Globus pallidus (tissue), 1 donor: ENCODE measurements at places on chromosomes 5 and 9.

GRCh38 chr5:92640340-92640739 is 940.7 kb downstream of the NR2F1-AS1 start:
- peak; percentile 14 for DNase-seq

DNA sequence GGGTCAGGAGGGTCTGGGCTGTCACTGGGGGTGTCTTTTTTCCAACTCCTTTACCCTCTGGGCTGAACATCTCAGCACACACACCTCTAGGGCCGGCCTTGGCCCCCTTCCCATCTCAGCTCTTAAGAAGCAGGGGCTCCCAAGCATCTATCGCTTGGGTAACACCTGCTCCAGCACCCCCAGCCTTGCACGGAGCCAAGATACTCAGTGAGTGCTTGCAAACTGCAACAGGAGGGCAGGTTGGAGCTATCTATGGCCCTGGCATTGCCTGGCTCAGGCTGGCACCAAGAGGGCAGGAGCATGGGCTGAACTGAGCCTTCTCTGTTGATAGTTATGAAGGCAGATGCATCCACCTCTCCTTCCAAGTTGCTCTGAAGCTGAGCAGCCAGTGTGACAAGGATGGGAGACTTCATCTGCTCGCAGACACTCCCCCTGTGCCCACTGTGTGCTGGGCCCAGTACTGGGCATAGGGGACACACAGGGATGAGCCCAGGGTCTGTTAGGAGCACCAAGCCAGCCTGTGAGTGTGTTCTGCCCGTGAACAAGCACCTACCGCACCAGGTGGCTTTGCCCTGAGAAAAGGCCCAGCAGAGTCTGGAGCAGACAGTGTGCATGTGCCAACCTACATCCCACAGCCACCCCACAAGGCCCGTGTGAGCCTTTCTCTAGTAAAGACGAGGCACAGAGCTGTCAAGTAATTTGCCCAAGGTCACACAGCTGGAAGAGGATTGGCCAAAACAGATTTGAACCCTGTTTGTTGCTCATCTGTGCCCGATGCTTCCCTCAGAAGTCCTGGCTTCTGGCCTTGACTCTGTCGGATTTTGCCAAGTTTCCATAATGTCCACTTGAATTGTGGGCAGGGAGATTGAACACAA is 58.2 kb downstream of the PHF2 start:
- DNase-seq, result peak; percentile 47

DNA sequence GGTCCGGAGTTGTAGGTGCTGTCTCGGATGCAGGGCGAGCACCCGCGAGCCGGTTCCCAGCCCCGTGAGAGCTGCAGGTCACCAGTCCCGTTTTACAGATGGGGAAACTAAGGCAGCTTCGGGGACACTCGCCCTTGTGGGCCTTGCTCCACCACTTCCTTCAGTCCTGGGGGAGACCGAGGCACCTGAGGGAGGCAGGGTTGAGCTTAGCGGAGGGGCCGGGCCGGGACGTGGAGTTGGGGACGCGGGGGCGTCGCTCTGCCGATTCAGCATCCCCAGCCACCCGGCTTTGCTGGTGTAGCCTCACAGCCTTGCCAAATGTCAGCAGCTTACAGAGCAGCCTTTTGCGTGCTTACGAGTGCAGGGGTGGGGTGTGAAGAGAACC is 530 bp downstream of the BBLN start:
- DNase-seq, result no peak

GRCh38 chr5:2761921-2762488 is 10.5 kb upstream of the IRX2 start:
- no peak for DNase-seq

DNA sequence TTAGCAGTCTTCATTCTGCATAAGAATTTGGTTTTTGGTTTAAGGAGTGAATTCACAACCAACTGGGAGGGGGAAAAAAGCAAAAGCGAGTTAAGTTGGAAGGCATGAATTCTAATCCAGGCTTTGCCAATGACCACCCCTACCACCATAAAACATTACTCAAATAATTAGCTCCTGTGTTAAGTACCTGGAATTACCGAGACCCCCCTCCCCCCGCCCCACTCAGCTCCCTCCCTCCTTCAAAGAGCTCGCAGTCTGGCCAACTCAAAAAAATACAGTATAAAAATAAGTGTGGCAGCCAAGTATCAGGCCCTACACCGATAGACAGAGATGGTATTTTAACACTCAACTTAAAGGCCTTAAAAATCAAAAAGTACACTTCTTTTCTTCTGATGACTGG is 492 bp downstream of the ATG12 start:
- DNase-seq, result no peak

DNA sequence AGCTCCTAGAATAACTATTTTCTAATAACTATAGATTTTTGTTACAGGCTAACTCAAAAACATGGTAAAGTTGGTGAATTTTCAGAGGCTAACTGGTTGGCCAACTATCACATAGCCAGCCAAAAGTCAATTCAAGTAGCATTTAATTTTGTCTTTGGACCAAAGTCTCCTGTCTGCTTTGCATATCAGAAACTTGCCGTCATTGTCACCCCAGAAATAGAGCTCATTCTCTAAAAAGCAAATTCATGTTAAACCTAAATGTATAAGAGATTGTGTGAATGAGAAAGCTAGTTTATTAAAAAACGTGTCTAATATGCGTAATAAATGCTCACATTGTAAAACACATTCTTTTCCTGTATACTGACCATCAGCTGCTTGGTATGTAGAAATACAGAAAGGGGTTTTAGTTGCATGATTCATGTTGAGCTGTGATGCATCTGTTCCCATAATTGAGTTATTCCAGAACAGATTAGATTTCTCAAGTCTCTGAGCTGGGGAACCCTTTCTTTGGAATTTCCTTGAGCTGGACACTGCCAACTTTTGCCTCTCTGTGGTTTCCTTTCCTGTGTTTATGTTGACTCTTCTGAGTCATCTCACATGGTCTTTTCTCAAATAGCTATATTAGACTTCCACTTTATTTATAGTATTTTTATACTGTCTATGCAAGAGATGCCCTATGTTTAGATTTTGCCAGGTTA is 7.3 kb downstream of the SRFBP1 start:
- no peak for DNase-seq

DNA sequence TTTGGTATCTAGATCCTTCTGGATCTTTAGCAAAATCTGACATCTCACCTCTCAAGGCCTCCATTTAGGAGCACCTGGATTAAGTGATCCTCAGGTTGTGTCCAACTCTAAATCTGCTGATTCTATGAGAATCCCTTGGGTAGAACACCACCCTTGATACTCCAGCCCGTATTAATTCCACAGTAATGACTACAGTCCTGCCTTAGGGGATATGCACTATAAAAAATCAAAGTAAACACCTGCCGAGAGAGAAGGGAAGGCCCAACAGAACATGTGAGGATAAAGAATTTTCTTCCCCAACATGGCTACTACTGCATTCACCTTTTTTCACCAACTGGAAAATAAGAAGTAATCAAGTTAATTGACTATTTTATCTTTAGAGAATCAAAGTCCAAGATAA is 27.6 kb downstream of the DAP start:
- DNase-seq, result no peak

GRCh38 chr5:83518319-83519061 is 46.9 kb downstream of the VCAN start:
- no peak for DNase-seq

GRCh38 chr5:139872052-139872766 is 76.6 kb downstream of the PSD2 start:
- DNase-seq, result no peak

GRCh38 chr5:117205894-117206293 is 631.3 kb upstream of the SEMA6A start:
- DNase-seq, result no peak

DNA sequence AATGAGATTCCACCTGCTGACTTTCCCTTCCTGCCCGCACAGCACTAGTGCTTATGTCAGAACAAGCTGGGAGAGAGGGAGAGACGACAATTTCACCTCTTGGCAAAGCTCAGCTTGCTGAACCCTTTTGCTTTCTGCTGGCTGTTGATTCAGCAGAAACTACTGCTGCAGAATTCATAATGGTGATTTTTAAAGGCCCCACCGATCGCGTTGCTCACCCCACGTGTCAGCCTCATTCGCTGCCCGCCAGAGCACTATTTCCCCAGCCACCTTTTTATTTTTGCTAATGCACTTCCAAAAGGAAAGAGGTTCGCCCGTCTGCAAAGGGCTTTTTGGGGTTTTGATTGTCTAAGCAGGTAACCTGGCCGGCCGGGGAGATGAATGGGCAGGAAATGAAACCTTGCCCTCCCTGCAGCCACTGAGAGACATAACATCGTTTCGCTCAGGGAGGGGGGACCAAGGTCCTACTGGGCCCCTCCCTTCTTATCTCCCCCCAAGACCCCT is 1.3 kb downstream of the PPP2R2B start:
- peak; percentile 58 for DNase-seq

GRCh38 chr5:180069589-180070247 is 1.8 kb downstream of the RNF130 start:
- peak; percentile 95 for DNase-seq

DNA sequence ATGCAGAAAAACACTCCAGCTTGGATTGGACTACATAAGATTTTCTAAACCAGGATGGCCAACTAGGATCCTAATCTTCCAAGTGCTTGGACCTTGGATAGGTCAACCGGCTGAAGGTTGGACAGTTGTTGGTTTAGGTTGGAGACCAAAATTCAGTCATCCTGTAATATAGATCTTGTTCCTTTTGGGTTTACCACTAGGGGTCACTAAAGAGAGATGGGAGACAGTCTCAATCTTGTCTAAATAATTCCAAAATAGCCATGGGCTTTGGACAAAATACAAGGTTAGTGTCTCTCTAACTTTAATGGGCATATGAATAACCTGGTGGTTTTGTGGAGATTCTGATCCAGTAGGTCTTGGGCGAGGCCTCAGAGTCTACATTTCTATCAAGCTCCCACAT is 148.7 kb upstream of the ERCC6L2 start:
- peak; percentile 54 for DNase-seq

DNA sequence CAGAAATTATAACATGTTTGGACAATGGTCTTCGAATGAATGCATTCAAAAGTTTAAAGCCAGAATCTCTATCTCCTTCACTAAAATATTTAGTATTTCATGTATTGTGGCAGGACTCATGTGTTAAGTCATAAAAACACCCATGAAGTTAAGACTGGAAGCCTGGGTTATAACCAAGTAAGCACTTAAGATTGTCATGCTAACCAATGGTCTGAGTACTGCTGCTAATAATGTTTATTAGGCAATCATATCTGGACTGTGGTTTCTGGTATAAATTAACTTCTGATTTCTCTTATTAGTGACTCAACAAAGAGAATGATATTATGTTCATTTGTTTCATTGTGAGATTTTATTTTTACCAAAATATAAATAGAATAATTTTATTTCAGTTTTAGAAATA is 297.9 kb upstream of the EDIL3 start:
- no peak for DNase-seq

- DNase-seq, result no peak
These were observed 161.5 kb downstream of the FBN2 start for GRCh38 chr5:128376577-128376976.

- no peak for DNase-seq
These were observed 141.5 kb downstream of the TRPM3 start for GRCh38 chr9:70979966-70980365.

DNA sequence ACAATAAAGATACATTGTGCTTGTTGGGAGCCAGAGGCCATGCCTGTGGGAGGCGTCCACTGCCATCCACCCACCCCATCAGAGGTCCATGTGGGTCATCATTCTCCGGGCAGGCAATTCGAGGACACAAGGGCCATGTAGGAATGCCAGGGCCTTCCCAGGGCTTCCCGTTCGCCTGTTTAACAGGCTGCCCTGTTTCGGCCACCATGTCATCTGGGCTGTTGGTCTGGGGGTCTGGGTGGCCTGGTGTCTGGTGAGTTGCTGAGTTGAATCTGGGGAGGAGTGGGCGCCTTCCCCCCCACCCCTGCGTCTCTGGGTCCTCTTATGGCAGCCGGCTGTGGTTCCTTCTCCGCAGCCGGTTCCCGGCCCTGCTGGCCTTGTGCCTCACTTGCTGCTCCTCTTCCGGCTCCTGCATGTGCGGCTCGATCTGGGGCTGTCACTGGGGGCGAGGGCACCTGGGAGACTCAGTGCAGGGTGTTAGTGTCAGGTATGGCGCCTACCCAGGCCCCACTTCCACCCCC is 117.4 kb downstream of the WNK2 start:
- DNase-seq, result no peak

DNA sequence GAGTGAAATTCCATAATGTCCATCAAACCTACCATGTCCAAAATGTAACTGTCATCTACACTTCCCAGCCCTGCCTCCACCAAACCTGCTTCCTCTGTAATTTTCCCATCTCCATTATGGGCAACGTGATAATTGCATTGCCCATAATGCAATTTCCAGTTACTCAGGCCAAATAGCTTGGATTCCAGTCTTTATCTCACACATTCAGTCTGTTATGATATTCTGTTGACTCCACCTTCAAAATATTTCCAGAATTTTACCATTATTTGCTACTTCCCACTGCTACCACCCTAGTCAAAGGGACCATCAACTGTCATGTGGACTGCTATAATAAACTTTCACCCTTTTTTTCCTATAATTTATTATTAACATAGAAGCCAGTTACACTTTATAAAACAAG is 256.0 kb downstream of the CWC27 start:
- DNase-seq, result no peak

GRCh38 chr9:101791938-101792337 is 53.5 kb upstream of the GRIN3A start:
- peak; percentile 24 for DNase-seq

DNA sequence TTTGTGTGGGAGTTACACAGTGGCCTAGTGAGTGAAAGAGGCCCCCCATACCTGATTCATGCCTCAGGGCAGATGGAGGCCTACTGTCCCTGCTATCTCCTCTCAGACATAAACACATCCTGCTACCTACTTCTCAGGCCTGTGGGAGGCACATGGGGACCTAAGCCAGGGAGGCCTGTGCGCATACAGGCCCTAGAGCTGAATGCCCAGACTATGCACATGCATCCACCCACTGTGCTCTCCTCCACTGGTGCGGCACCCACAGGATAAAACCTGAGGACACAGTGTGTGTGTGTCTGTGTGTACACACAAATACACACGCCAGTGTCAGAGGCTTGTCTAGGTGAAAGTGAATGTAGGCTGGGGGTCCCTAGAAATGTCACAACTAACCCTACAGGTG is 1.4 kb downstream of the PAX5 start:
- no peak for DNase-seq

- DNase-seq, result no peak
These were observed 48.3 kb downstream of the PALM2AKAP2 start for GRCh38 chr9:109828254-109828653.

GRCh38 chr9:131707733-131708157 is 32.1 kb downstream of the RAPGEF1 start:
- no peak for DNase-seq

DNA sequence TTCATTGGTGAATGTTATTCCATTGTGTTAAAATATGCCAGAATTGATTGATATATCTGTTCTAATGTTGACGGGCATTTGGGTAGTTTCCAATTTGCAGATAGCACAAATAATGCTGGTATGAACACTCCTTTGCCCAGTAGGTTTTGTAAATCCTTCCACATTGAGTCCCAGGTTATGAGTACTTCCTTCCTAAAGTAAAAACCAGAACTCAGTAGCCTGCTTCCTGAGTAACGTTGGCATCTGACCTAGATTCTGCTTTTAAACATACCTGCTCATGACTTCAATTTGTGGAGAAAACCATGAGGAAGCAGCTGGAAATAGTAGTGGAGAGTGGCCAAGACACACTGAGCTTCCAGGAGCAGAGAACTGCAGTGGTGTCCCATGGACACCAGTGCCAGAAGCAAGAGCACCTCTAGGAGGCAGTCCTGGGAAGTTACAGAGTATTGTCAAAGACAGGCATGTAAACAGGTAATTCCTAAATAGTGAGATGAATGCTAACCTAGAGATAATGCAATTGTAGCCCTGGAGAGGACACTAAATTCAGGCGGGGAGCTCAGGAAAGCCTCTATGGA is 24.3 kb upstream of the RASGRF2 start:
- no peak for DNase-seq
